Thymus (tissue), 14 donors: ENCODE measurements at places on chromosomes 2 and 18.

- no peak overlapping the region for H3K4me3 ChIP-seq
- H3K36me3 ChIP-seq = peaks cover 14% of the 10 kb centered on the region
- no peak for DNase-seq
- H3K4me1 ChIP-seq = no peaks in the 10 kb centered on the region
- H3K27ac ChIP-seq = no peak overlapping the region
These were observed 64.2 kb downstream of the CCDC88A start for GRCh38 chr2:55355451-55355850.

DNA sequence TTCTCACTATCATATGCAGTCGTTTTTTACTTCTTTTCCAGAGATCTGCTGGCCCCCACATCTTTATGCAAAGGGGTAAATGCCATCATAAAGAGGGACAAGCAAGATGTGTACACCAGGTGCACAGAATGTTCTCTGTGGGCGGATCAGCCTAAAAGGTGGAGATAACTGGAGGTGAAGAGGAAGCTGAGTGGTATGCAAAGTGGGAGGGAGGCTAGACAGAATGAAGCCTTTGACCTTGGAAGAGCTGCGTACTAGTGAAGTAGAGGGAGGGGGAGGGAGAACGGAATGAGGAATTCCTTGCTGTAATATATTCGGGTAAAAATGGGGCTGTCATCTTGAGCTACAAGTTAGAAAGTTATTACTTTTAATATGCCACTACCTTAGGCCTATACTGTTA, 287.5 kb upstream of the VRK2 start:
- H3K27me3 ChIP-seq = no peaks in the 10 kb centered on the region
- peaks cover 7% of the 10 kb centered on the region for H3K4me1 ChIP-seq

DNA sequence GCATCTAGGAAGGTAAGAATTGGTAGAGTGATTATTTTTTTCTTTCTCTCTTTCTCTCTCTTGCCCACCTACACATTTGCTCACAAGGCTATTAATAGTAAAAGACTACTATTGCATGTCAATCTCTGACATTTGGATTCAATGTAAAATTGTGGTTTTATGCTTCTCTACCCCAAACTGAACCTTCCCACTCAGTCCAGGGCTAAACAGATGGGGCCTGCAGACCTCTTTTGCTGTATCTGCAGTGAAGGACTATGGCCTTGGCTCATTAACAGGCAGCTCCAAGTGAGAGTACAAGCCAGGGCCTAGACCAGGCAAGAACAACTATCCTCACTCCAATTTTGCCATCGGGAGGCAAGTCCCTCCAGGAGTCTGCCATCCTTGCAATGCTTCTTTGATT, 68.3 kb upstream of the ARL4C start:
- no peak overlapping the region for H3K4me3 ChIP-seq
- H3K27me3 ChIP-seq = no peaks in the 10 kb centered on the region
- no peak overlapping the region for H3K27ac ChIP-seq

GRCh38 chr2:238790126-238790832, 57.6 kb upstream of the TWIST2 start:
- no peak overlapping the region for H3K4me3 ChIP-seq
- no peak overlapping the region for H3K27ac ChIP-seq
- H3K27me3 ChIP-seq = no peaks in the 10 kb centered on the region
- H3K4me1 ChIP-seq = no peaks in the 10 kb centered on the region

GRCh38 chr2:147033044-147033443, 811.8 kb upstream of the ACVR2A start:
- no peaks in the 10 kb centered on the region for H3K36me3 ChIP-seq
- H3K27me3 ChIP-seq = no peaks in the 10 kb centered on the region
- H3K27ac ChIP-seq = no peak overlapping the region
- no peak for DNase-seq

DNA sequence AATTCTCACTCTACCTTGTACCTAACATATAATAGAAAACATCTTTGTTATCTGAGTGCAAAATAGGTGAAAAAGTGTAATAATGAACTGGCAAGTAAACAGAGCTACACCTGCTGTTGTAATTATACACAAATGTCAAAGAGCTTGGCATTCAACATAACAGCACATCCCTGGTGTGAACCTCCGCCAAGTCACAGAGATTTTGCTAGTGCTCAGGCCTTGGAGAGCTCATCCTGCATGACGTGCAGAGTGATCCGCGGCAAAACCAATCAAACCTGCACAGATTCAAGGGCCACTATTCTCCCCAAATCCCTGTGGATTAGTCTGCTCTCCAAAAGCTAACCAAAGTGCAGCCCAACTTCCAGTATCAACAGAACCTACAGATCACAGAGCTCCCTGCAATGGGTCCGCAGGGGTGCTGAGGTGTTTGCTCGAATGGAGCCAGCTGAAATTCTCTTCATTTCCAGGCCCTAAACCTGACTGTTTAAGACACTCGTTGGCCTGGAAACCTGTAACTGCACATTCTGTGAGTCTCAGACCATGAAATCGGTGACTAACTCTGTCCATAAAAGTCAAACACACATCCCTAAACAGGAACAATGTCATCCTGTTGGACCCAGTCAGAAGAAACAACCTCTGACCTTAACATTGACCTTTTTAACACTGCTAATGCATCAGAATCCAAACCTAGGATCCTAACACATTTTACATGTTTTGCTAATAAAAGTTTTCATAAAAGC, 111.8 kb downstream of the EPB41L3 start:
- no peaks in the 10 kb centered on the region for H3K36me3 ChIP-seq
- no peaks in the 10 kb centered on the region for H3K4me1 ChIP-seq
- no peak overlapping the region for H3K4me3 ChIP-seq
